Heart right ventricle (tissue), 16 donors: ENCODE measurements at places on chromosomes 7 and 10.

DNA sequence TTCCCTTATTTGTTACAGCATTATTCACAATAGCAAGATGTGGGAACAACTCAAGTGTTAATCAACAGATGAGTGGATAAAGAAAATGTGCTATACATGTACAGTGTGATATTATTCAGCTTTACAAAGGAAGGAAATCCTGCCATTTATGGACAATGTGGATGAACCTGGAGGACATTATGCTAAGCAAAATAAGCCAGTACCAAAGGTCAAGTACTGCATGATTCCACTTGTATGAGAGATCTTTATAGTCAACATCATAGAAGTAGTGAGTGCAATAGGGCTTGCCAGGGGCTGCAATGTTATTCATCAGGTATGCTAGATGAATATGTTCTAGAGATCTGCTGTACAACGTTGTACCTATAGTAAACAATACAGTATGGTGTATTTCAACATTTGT lies 138.5 kb upstream of the AGR3 start:
- DNase-seq: no peak

DNA sequence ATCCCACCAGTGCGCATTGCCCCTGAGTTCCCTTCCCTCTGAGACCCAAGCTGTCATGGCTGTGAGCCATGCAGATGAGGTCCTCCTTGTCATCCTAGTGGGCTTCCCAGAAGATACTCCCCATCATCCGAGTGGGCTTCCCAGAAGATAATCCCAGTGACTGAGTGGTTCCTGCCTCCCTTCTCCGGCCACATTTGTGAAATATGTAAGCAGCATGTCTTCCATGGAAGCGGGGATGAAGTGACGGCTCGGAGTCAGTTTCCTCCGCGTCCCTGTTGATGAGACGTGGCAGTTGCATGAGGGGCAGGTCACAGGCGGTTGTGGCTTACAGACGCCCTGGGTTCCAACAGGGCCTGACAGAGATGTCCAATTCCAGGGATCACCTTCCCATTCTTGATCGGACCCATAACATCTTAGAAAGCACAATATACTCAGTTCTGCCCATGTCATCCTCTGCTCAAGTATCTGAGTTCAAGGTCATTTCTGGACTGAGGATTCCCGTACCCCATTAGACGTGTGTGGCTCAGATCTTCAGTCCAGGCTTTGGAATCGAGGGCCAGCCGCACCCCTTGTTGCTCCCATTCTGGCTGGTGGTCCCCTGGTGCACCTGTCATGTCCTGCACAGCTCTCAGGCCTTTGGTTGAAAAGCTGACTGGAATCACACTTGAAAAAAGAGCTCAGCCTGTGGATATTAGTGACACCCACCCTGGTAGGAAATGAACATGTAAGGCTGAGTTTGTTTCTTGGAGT lies 166.9 kb downstream of the PTPRN2 start:
- no peak for DNase-seq

- no peak for DNase-seq
These were observed 241.2 kb downstream of the SKIDA1 start for GRCh38 chr10:21284301-21284700.

DNA sequence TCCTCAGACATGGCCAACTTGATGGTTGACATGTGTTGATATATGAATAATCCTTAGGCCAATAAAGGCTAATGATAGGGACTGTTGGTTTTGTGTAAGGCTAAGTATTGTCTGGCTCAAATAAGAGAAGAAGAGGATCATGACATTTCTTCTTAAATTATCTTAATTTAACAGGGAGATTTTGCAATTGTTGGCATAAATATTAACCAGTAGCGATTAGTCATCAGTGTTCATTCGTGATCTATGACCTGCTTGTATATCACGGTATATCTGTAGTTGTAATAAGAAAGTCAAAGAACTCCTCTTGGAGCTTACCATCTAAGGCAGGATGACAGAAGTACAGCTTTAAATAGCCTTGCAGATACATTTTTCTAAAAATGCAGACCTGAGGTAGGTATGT lies 196.4 kb downstream of the CREB5 start:
- DNase-seq: no peak

- no peak for DNase-seq
These were observed 10.9 kb downstream of the LDB3 start for GRCh38 chr10:86678999-86679792.

DNA sequence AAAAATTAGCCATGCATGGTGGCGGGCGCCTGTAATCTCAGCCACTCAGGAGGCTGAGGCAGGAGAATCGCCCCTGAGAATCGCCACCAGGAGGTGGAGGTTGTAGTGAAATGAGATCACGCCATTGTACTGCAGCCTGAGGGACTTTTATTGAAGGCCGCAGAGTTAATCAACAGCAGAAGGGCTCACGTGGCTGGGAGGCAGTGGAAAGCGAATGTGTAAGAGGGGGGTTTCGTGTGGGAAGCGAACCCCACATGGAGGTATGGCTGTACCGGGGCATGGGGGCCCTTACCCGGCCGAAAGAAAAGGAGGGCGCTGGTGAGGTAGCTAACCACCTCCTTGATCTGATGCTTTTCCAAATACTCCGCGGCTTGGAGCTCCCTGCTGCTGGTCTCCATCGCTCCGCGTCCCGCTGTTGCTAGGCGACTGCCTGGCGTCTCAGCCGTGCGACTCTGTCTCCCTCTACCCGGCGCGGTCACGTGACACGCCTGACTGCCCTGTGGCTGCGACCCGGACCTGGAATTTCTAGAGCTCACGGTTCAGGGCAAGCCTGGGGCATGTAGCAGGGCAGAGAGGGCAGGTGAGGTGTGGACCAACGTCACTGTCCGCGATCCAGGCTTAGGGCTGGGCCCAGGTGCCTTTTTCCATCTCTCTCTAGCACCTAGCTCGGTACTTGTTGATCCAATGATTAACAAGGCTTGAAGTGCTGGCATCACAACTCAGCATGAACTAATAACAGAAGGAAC lies at the start of gene EFCAB10:
Gene EFCAB10 (minus strand): TSS at position 428 of the 746 bp plus-strand sequence. CDS start 30 bp downstream, at position 398.
- peak; percentile 14 for DNase-seq

- DNase-seq: no peak
These were observed 151.6 kb downstream of the MALRD1 start for GRCh38 chr10:19200211-19200610.

DNA sequence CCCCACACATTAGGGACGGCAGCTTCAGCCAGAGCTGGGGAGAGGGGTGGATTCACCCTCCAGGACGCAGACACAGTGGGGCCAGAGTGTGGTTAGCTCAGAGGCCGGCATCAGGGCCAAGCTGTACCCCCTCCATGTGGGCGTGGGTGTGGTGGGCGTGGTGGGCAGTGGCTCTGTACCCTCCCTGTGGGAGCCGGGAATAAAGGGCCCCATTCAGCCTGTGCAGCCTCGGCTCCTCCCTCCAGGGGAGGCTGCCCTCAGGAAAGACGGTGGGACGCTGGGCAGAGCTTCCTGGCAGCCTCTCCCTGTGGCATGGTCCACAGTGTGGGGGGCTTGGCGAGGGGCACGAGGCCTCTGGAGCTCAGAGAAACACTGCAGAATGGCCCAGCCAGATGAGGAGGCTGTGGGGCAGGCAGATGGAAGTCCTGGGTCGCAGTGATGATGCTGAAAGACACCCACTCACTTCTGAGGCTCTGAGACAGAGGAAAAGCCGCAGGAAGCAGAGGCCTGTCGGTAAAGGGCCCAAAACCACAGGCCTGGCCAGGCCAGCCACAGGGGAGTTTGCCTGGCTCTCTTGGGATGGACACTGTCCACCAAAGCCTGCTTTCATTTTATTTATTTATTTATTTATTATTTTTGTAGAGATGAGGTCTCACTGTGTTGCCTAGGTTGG lies 108.0 kb downstream of the SH3PXD2A start:
- DNase-seq: no peak

- DNase-seq: no peak
These were observed 135.0 kb downstream of the STRA8 start for GRCh38 chr7:135368416-135369186.

- no peak for DNase-seq
These were observed 172.3 kb downstream of the CACNB2 start for GRCh38 chr10:18312374-18313139.

- no peak for DNase-seq
These were observed 33.8 kb downstream of the AMZ1 start for GRCh38 chr7:2721842-2722241.

DNA sequence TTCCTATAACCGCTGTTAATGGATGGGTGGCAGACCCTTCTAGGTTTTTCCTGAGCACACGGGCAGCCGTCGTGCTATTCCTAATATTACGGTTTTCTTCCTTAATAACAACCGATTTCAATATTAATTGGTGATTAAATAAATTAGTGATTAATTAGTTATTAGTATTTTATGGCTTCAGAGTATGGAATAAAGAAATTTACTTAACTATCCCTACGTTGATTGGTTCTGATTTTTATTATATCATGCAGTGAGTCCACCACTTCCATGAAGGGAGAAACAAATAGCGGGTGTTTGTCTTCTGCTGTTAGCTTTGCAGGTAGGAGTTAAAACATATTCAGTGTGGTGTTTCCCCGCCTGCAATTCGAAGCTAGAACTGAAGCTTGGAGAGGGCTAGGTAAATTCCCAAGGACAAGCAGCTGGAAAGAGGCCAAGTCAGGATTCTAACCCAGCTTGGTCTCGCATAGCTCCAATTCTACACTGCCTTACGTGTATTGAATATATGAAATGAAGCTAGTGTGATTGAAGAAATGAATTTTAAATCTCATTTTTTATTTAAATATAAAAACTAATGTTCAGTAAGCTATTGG lies 928 bp upstream of the CSTF2T start:
- DNase-seq: no peak

DNA sequence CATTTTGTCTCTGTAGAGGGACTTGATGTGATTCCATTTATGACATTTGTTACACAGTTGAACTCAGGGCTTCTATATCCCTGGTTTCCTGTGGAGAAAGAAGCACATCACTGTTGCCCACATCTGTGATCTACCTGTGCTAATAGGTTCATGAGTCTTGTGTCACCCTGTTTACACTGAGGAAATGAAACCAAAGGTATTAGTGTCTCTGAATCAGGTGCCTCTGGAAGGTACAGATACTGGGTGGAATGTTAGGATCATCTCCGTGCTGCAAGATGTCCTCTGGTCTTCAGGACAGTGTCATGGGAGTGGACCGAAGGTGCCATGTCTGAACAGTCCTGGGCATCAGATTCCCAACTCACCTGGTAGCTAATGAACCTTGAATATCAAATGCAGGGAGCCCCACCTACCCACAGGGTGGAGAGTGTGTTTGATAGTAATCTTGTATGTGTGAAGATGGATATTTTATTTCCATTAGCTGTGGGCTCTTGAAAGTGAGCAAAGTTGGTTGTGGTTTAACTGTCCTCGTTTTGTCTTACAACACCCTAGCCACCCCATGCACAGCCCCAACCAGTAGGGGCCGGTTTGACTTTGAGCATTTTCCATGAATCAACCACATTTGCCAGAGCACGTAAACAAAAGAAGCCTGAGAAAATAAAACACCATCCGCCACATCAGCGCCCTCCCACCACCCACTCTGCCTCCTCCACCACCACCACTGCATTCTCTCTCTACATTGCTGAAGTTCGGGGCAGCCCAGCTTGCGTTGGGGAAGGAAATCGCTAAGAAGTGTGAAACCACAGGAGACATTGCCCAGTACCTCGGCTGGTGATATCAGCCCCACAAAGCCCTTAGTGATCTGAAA lies 40.7 kb downstream of the TARP start:
- no peak for DNase-seq

DNA sequence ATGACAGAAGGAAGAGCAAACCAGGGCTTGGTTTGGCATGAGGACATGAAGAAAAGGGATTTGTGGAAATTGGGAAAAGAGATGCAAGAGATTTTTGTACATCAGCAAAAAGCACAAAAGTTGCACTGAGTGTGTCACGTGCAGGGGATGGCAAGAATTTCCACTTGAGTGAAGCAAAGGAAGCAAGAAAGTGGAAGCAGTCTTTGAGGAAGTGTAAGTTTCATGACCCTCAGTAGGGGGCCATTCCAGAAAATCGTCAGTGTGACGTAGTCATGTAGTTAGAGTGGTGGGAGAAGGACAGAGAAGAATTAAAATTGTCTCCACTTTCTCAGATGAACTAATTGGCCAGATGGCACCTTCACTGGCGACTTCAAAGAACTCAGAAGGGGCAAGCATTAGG lies 123.3 kb upstream of the FZD1 start:
- DNase-seq: peak; percentile 4
